ENCODE measurements at places on chromosomes 12 and 14.

- DNase-seq = no peak
Observed at GRCh38 chr12:115646210-115646609, 631.3 kb downstream of the MED13L start.

GRCh38 chr14:94888121-94888520 is 118.2 kb upstream of the GSC start:
- DNase-seq = no peak

DNA sequence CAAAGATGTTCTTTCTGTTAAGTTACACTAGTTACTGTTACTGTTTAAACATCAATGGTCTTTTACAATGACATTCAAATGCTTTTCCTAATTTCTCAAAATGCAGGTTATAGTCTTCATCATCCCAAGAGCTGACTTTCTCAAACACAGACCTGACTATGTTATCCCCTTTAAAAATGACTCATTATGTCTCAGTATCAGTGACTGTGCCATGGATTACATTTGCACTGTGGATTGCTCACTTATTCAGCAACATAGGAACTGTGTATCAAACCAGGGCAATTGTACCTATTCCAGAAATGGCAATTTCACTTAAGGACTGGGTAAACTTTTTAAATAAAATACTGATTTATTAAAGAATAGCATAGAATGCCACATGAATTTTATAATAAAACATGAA is 630.2 kb upstream of the NOVA1 start:
- no peak for DNase-seq

DNA sequence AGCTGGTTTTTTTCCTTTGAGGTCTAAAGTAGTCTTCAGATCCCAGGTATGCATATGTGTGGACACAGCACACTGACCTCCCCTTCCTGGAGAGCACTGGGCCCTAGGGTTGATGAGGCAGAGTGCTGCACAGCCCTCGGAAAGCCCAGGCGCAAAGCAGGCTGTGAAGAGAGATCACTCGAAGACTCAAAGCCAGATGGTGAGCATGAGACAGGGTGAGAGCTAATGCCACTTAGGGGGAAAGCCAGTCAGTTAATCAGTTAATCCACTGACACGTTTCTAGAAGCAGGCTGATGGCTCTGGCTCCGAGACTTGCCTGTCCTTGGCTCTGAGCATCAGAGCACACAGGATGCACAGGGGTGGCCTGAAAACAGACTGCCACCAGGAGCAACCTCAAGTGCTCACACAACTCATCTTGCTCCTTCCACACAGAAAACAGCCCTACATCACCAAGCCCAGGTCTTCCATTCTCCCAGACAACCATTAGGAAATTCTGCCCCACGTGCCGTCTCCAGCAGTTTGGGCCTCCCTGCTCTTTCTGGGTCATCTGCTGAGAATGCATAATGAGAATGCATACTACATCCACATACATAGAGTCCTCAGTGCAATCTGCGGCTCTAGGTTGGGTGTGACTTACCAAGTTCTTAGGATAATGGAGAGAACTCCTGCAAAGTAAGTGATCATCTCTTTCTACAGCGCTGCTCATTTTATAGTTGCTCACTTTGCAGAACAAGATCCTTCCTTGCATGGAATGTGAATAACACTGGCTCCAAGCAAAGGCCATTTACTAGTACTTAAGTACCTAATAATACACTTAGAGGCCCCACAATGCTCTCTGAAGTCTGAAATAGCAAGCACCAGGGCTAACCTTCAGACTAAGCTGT is 12.0 kb downstream of the AQP6 start:
- DNase-seq = no peak
